Stimulated activated CD4-positive, alpha-beta T cell treated with anti-CD3 and anti-CD28 coated beads, TNF-alpha, amount 100 ng/mL, for 1 hour (primary cell): ENCODE measurements at places on chromosomes 5 and 9.

DNA sequence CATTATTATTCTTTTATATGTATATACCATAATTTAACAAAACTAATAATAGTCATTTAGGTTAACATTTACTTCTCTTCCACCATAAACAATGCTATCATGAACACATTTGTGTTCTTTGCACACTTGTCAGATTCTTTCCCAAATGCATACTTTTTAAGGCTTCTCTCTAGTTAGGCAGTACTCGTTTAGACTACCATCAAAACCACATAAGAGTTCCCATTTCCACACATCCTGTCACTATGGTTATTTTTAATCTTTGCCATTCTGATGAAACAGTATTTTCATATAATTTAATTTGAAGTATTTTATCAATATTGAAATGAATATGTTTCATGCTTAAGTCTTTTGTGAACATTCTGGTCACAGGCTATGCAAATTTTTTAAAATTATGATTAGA lies 15.1 kb downstream of the DROSHA start:
- no peak for DNase-seq

- DNase-seq: no peak
Measured at GRCh38 chr5:90982576-90982975, 400.5 kb downstream of the ARRDC3 start.

DNA sequence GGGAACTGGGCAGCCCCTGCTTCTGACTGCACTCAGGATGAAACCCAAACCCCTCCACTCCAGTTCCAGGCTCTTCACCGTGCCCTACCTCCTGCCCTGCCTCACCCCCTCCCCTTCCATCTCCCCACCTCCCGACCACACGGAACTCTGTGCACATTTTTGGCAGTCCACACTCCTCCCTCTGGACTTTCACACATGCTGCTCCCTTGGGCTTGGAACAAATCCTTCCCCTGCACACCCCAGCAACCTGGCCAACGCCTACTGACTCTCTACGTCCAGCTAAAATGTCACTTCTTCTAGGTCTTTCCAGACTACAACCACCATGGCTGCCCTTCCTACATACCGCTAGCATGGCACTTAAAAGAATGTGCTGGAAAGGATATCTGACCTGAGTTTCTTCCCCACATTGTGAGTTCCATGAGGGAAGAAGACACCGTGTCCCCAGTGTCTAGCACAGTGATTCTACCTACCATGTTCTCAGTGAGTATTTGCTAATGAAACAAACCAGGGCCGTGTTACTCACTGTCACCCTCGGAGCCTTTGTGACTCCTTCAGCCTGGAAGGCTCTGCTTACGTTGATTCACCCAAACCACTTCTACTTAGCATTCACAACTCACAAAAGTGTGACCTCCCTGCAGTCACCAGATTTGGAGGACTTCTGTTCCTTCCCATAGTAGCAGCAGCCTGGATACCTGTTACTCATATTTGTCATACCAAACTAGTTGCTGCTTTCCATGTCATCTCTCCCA lies 18.7 kb downstream of the RETREG1 start:
- DNase-seq: no peak

DNA sequence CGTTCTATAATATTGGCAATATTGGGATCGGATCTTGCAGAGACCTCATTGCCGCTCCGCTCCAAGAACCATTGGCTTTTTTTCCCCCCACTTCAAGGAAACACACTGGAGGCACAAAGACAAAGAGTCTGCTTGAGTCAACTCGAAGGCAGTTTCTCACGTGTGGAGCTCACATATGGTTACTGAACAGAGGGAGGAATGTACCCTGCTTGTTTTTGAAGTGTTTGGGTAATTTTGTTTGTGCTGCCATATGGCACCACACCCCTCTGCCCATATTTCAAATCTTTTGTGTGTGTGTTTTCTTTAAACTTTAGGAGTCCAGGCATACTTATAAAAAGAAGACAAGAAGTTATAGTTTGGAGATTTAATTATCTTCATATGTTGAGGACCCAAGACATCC lies 595.9 kb downstream of the DTWD2 start:
- no peak for DNase-seq

DNA sequence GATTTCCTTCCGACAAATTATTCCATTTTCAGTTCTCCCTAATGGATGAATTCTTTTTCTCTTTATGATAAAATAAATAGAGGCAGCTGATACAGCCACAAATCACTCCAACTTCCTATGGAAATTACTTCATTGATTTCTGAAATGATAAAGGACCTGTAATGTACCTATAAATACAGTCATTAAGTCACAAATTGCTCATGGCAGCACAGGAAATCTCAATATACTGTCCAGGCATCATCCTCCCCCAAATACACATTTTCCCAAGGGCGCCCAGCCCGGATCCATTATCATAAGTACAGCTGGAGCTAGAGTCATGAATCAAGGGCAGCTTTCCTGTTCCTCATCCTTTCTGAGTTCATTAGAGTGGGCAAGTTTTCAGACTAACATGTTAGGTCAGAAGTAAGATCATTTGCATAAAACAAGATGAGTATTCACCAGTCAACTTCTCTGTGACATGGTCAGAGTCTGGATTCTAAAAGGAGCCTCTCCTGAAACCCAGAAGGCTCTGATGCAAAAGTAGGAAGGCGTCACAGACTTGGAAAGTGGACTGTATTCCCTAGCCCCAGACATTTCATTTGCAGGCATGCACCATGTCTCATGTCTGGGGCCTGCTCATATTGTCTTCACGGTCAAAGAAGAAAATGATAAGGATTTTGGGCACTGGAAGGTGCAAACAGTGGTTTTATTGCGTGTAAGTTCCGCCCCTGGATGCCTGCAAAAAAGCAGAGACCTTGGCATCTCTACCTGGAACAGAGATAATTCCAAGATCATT lies 383.2 kb downstream of the PLK2 start:
- no peak for DNase-seq

DNA sequence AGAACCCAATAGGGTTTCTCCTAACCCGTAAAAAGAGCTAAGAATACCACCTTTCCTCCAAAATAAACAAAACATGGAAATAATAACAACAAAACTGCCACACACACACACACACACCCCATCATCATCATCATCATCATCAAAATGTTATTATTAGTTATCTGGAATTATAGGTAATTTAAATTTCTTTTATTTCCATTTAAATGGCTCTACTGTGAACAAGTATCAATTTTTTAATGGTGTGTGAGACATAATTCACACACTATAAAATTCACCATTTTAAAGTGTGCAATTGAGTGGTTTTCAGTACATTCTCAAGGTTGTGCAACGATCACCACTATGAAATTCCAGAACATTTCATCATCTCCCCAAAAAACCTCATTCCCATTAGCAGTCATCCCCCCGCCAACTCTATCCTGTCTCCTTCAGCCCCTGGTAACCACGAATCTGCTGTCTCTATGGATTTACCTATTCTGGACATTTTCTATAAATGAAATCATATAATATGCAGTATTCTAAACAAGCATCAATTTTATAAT lies 172.7 kb downstream of the ROR2 start:
- DNase-seq: no peak

DNA sequence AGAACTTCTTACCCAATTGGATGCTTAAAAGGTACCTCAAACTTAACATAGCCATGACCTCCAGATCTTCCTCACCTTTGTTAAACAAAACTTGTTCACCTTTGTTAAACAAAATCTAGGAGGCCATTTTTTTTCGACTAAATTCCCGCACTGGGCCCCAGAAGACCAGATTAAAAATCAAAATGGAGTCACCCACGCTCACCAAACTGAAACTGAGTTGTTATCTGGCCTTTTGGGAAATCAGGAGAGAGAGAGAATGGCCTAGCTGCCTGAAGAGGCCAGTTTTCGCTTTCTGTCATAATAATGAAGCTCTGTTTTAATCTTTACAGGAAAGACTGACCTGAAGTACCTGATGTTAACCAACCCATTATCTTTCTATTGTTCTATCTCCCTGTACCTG lies 69.4 kb downstream of the FYB1 start:
- no peak for DNase-seq

DNA sequence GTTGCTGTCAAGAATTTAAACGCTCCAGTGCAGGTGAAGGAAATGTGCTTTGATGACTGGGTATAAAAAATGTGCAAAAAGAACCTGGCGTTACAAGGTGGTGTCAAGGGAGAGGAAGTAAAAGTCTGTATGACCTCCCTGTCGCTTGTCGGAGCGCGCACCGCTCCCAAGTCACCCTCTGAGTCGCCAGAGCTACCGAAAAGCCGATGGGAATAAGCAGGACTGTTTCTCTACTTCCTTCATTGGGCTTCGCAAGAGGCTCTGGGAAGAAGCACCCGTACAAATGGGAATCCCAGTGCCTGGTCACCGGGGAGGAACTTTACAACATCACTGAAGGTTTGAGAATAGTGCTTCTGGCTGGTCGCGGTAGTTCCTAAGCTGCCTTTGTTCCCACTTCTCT lies 1.3 kb upstream of the DMRT2 start:
- DNase-seq: no peak

DNA sequence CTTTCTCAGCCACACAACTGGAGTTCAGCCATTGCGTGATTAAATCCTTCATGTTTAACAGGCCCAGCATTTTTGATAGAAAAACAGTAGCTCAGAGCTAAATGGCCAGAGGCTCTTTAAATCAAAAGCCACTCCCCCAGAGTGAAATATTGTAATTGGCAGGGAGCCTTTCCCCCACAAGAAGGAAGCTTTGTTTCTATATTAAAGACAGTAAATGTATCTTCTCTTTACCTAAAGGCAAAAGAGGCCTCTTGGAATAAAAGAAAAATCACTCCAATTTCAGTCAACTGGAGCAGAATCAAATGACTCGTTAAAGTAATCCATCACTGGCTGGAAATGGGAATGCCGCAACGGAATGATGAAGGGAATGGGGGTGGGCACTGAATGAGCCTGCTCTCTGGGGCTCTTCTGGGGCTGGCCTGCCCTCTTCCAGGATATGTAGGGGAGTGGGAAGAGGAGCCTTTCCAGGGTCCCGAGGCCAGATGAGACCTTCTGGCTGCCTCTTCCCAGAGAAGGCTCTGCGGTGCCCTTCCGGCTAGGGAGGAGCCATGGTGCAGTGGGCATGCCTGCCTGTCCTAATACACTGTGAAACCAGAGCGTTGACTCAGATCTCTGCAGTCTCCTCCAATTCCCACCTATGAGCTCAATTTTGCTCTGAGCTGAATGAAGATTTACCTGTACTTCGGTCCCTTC lies 45.2 kb downstream of the ANKDD1B start:
- no peak for DNase-seq

DNA sequence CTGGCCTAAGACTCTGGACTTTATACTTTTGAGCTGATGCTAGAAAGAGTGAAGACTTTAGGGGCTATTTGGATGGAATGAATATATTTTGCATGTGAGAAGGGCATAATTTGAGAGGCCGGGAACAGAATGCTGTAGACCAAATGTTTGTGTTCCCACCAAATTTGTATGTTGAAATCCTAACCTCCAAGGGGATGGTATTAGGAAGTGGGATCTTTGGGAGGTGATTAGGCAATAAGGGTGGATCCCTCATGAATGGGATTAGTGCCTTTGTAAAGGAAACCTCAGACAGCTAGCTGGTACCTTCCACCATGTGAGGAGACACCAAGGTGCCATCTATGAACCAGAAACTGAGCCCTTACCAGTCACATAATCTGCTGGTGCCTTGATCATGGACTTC lies 165.1 kb upstream of the S1PR3 start:
- DNase-seq: no peak

DNA sequence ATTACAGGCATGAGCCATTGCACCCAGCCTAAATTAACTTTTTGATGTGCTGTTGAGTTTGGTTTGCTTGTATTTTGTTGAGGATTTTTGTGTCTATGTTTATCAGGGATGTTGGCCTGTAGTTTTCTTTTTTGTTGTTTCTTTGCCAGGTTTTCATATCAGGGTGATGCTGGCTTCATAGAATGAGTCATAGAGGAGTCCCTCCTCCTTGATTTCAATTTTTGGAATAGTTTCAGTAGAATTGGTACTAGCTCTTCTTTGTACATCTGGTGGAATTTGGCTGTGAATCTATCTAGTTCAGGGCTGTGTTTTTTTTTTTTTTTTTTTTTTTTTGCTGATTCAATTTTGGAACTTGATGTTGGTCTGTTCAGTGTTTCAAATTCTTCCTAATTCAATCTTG lies 1164.3 kb upstream of the DMAC1 start:
- no peak for DNase-seq

GRCh38 chr9:20642045-20642444 lies 19.7 kb upstream of the MLLT3 start:
- no peak for DNase-seq

DNA sequence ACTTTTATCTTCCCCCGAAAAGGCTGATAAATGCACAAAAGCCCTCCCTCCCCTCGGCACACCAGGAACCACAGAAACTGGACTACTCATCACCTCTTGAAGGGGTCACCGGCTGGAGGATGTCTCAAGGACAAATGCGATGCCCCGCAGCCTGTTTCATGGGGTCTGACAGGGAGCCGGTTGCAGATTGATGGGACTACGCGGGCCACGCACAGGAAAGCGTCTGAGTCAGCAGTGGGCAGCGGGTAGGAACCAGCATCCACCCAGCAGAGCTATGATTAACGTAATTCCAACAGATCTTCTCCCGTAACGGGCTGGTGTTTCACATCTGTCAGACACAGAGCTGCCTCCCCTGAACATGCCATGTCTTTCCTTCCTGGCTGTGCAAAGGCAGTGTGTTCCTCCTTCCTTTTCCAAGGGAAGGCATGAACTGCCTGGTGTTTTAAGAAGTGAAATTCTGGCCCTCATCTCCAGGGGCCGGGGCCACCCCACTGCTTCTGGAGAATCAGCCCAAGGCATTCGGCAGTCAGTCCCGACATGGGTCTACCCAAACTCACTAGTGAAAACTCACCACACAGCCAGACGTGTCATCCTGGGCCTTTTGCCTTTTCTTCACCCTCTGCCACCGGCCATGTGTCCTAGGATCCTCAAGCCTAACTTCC lies 144.4 kb upstream of the PHYKPL start:
- no peak for DNase-seq

DNA sequence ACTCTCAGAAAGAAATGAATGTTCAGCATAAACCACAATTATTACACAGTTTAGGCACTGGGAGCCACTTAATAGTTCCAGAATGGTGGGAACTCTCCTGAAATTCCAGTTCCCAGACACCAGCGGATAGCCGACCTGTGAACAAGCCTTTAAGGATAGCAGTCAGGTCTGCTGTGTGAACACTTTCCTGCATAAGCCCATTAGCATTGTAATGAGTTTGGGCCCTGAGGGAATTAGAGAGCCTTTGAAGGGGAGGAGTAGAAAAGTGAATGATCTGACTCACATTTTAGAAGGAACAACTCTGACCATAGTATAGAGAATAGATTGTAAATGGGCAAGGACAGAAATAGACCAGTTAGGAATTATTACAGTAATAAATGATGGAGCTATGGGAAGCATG lies 189.1 kb downstream of the ADGRV1 start:
- DNase-seq: no peak

GRCh38 chr5:76269932-76270610 lies 133.0 kb upstream of the IQGAP2 start:
- no peak for DNase-seq

DNA sequence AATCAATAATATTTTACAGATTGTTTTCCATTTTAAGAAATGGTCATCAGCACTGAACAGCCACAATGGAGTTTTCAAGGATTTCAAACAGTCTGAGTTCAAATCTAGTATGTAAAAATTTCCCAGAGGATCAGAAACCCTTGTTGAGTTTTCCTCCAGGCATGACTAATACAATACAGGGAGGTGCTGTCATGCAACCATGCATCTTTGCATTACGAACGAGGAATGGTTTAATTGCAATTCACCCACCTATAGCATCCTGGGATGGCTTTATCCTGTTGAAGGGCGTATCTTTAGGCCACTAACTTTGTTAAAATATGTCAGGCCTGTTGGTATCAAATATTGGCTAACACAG lies 196.4 kb downstream of the EFNA5 start:
- DNase-seq: no peak
